ENCODE measurements at places on chromosomes 7 and 10.

DNA sequence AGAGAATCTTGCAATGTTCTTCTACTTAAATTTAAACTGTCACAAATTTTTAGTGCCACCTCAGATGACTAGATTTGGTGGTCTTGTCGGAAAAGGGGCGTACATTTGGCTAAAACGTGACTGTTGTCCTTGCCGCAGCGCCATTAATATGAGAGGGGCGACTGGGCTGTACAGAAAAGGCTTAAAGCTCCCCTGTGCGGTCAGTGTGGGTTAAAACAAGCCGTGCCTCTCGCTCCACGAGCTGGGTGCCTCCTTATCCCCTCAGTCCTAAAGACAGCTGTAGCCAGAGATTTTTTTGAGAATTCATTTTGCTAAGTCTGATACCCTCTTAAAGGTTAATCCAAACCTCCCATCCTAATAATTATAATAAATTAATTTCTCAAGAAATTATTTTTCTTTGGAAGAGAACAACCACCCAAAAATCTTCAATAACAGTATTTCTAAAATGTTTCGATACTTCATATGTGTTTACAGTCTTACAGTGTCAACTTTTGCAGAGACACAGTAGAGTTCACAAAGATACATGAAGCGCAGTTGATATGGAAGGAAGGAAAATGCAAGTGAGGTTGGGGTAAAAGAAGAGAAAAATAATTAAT lies 68.6 kb downstream of the C7orf25 start:
- DNase-seq, result no peak

DNA sequence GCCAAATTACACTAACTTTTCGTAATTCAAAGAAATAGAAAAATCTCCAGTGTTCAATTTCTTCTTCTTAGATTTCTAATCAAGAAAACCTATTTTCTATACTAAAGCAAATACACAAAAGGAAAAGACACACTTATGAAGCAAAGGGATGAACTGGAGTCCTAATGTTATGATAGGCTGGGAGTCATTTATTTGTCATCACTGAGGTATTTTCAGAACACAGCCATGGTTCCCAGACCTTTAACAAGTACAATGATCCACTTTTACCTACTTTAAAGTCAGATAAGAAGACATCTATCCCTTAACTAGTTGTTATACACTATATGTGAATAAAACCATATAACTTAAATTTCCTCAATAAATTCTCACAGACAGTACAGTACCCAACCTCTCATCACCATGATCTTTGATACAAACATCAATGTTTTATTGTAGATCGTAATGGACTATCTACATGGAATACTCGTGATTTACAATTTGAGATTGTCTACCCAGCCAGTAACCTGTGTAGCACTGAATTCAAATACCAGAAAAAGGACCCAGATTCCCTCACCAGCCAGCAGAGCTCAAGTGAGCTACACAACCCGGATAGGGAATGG lies 12.5 kb downstream of the ASNS start:
- no peak for DNase-seq

- no peak for DNase-seq
These were observed 558.7 kb upstream of the FOXK1 start for GRCh38 chr7:4123346-4123745.

GRCh38 chr7:18345641-18346234 lies 149.8 kb upstream of the HDAC9 start:
- no peak for DNase-seq

- DNase-seq, result no peak
These were observed 137.9 kb downstream of the GRM8 start for GRCh38 chr7:127114742-127115265.

GRCh38 chr10:47366731-47367460 lies 17.2 kb downstream of the ZNF488 start:
- no peak for DNase-seq

GRCh38 chr7:137003566-137003965 lies 135.1 kb downstream of the CHRM2 start:
- DNase-seq, result no peak

DNA sequence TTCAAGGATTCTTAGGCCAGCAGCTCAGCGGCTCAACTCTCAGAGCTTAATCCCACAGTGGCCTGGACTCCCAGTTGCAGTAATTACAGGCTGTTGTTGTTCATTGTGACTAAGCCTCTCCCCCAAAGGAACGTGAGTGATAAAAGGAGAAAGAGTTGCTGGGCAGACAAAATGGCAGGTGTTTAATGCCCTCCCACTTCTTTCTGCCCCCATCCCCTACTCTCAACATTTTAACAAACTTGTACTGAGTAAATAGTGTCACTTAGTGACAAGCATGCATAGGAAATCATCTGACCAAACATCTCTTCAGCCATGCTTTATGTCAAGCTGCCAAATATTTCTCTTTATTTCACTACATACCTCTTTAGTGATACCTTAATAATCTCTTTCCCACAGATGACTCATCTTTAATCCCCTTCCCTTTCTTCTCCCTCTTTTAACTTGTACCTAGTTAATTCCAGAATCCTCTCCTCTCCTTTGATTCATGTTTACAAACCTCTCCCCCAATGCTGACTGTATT lies 12.4 kb upstream of the MTERF1 start:
- DNase-seq, result no peak

DNA sequence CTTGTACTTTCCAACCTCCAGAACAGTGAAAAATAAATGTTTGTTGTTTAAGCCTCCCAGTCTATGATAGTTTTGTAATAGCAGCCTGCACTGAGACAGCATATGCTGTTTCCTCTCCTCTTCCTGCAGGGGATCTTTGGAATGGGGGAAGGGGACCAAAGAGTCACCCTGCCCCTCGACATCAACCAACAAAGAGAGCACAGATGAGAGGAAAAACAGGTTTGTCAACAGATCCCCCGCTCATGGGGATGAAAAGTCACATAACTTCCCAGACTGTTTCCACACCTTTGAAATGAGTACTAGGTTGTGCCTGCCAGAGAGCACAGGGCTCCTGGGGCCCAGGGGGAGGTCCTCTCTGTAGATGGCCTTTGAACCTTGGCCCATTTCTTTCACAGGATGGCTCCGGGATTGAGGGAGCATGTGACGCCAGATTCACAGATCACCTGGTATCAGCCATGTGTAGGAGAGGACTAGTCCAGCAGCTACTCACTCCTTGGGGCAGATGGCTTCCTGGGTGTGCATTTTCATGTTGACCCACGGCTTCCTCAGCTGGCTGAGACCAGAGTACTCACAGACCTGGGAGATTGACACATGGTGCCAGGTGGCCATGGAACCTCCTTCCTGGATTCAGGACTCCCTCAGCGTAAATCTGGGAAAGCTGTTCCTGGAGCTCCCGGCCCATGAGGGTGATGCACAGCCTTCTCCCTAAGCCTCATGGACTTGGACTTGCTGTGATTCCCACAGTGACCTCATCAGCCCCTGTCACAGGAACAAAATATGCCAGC lies 125.6 kb downstream of the CXCL12 start:
- no peak for DNase-seq

DNA sequence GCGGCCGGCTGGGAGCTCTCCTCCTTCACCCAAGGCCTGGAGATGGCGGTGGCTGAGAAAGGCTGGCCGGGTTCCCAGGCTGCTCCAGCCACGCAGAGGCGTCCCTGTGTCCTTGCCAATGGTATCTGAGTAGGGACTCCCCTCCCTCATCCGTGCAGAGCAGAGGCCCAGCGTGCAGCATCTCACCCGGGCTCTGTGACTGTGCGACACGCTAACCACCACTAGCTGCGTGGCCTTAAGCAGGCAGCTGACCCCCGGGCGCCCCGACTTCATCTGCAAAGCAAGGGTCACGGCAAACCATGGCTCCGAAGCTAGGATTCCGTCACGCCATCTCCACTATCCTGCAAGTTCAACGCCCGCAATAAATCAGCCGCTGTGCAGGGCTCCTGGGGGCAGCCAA lies 47.2 kb upstream of the TNRC18 start:
- no peak for DNase-seq

DNA sequence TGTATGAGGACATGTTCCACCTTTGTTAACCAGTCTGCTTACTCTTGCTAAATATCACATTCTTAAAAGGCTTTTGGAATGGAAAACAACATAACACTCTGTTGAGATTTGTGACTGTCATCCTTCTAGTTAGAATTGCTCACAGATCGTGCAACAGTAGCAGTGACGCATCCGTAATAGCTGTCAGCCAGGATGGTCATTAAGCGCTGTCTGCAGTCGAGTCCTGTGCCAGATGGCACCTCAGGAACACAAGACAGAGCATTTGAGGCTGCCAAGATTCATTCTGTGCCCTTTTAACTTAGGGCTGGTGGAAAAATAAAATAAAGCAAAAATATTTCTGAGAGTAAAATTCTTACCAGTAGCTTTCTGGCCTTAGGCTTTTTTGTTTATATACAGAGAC lies 348.6 kb downstream of the ANKRD7 start:
- no peak for DNase-seq

Measured in stimulated activated CD8-positive, alpha-beta memory T cell treated with anti-CD3 and anti-CD28 coated beads, Interleukin-2, amount 100 ng/mL, for 48 hours (primary cell).